Peyer's patch (tissue), 4 donors: ENCODE measurements at places on chromosomes 1 and 21. TPM values are rescaled to one million over a fixed set of nuclear protein-coding genes. Genes with fewer than 3 reads are reported as not detected.

GRCh38 chr1:221025956-221026355, 146.7 kb downstream of the HLX start:
- no peaks in the 10 kb centered on the region for H3K4me1 ChIP-seq
- DNase-seq, result peak; percentile 53
- H3K4me3 ChIP-seq, result no peak overlapping the region

DNA sequence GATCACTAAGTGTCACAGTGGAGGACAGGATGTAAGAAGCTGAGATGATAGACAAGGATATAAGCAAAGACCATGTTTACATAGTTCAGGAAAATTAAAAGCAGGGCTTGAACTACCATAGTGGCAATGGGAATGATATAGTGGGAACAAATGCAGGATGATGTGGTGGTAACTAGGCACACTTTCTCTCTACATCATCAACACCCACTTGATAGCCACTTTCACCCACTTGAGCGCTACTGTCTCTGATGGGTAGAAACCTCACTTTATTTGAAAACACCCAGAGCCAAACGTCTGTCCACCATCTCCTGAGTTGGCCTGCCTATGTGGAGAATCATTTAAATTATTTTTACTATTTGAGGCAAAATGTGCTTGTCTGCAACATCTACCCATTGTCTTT, 305.0 kb upstream of the ST6GALNAC5 start:
- H3K4me1 ChIP-seq, result no peaks in the 10 kb centered on the region
- H3K4me3 ChIP-seq, result no peak overlapping the region
- H3K27me3 ChIP-seq, result no peaks in the 10 kb centered on the region

- no peaks in the 10 kb centered on the region for H3K4me1 ChIP-seq
- peak; percentile 41 for DNase-seq
- no peaks in the 10 kb centered on the region for H3K27me3 ChIP-seq
These were observed 51.7 kb downstream of the COL24A1 start for GRCh38 chr1:86104606-86105532.

- H3K4me3 ChIP-seq, result no peak overlapping the region
- H3K36me3 ChIP-seq, result no peaks in the 10 kb centered on the region
- no peaks in the 10 kb centered on the region for H3K27me3 ChIP-seq
These were observed 17.0 kb downstream of the COQ8A start for GRCh38 chr1:226956942-226957713.

Gene TAF12
- 15.1 TPM for total RNA-seq

Gene INAVA
- 333 TPM for total RNA-seq

Gene SEMA4A
- total RNA-seq, result 19.0 TPM

Gene SMIM1
- not detected for total RNA-seq
